ENCODE measurements at places on chromosomes 5 and 9. TPM values are rescaled to one million over a fixed set of nuclear protein-coding genes. Genes with fewer than 3 reads are reported as not detected.

DNA sequence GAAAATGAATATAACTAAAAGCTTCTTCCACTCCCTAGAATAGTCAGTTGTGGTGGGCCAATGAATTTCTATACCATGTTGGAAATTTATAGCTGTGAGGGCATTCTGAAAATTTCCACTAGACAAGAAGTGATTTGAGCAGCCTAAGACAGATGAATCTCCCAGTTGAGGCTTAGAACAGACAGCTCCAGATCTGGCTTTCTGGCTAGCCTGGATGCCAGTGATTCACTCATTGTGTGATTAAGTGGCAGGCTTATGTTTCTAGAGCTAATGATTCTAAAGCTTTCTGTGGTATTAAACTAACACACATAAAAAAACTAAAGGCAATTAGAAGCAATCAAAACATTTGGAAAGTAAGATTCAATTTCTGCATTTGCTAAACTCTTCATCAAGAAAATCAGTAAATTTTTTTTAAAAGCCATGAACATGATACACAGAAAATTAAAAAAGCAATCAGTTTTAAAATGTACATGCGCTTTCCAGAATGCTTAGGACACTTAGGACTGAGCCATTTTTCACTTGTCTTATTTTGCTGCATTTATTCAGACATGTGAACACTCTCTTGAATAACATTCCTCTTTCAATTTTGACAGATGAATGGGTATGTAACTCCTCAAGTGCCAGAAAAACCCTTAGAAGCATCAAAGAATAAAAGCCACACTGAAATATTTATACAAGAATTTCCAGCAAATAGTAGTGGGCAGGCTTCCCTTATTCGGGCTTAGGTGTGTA, 100.5 kb upstream of the GNAQ start:
- DNase-seq: no peak

DNA sequence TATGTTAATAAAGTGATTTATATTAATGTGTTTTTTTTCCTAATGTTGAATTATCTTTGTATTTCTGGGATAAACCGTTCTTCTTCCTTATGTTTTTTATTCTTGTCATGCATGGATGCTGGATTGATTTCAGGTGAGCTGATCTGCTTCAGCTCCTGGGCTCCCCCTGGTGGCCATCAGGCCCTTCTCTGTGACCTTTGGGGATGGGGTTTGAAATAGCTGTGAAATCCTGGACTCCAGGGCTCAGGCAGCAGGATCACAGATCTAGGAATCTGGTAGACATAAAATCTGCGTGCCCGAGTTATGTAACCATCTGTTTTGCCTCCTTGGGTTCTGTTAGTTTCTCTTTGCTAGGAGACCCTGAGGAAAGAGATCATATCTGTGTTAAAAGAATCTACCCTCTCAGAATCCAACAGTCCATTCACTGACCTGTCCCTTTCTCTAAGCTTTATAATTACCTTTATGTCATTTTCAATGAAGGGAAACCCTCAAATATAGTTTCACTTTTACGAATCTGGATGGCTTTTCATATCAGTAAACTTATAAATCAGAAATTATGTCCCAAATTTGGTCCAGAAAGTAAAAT, 12.2 kb upstream of the OR13J1 start:
- DNase-seq: peak; percentile 95

GRCh38 chr9:91150998-91151717, 210.6 kb downstream of the AUH start:
- DNase-seq: no peak

GRCh38 chr9:16131264-16131663, 578.4 kb downstream of the CCDC171 start:
- DNase-seq: no peak

GRCh38 chr5:154797762-154798161, 42.6 kb downstream of the LARP1 start:
- no peak for DNase-seq

DNA sequence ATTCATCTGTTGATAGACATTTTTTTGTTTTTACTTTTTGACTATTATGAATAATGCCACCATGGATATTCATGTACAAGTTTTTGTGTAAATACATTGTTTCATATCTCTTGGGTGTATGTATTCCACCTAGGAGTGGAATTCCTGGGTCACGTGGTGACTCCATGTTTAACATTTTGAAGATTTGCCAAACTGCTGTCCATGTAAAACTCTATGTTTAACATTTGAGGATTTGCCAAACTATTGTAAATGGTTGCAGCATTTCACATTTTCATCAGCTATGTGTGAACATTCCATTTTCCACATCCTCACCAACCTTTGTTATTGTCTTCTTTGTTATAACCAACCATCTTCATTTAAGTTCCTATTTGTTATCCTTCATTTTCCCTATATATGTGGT, 12.2 kb downstream of the TMEFF1 start:
- DNase-seq: no peak

COL23A1 gene
- 13.6 TPM for total RNA-seq

Measured in right cardiac atrium (tissue), 5 donors.